ENCODE measurements at places on chromosomes 5 and 9.

- DNase-seq = no peak
Measured at GRCh38 chr5:62115014-62115413, 191.0 kb upstream of the KIF2A start.

DNA sequence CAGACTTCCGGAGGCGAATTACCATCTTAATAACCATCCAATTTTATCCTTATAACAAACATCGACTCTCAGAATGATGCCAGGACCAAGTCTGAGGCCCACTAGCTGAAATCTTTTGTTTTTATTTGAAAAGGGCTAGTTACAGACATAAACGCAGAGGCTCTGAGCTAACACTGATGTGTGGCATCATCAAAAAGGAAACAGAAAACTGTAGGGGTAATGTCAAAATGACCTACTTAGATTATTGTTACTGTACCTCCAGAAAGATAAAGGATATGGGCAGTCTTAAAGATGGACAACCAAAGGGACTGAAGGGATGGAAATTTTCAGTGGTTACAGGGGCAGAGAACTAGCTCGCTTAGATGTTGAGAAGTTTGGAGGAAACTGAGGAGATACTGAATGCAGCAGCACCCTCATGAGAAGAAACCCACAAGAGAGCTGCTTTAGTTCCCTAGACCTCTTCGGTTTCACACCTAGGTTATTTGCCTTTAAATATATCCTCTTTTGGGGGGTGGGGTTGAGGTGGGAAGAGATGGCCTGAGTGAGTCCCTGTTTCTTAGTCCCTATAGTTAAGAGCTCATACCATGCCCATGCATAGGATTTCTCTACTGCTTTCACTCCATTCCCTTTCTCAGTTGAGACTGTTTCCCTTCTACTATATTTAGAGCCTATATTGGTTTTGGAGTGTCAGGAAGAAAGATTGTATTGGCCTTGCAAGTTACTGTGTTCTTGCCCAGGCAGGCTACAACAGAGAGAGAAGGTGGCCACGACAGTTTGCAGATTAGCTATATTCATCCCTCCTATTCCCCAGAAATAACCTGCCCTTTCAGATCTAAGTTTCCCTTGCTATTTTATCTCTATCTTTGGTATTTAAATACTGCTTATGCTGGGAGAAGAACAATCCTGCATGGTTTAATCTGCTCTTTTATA lies 320.4 kb upstream of the EFNA5 start:
- no peak for DNase-seq

DNA sequence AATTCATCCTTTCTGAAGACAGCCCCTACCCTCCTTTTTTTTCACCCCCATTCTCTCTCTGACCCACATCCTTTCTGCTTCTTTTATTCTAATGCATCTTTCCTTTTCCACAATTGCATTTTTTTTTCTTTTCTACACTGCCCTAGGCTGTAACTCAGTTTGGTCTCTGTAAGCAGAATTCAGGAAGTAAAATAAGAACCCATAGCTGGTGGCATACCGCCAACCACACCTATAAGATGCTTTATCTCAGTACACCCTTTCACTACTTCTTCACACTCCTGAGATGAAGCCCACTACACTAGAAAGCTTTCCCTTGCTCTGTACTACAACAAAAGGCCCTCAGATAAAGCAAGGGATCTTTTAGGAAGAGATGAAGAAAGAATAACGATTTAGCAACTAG lies 16.1 kb upstream of the TSSK1B start:
- DNase-seq = no peak

DNA sequence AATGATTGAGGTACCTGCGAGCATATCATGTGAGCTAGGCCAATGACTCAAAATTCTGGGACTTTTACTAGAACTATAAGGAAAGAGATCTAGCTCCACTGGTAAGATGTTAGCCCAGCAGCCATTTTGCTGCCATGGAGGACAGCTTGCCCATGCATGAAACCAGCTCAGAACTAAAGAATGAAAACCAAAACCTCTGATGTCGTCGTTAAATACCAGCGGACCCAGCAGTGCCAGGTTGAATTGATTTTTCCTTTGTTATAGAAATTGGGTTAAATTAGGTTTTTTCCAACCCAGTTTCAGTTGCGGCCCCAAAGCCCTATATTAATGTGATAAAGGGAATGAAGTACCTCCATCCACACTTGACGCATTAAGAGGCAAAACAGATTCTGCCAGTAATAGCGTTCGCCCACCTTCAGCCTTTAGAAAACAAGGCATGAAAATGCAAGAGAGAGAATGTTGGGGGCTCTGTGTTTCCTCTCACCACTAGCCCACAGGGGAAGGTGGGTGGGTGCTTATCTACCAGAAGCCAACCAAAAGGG lies 5.5 kb upstream of the ITK start:
- no peak for DNase-seq

GRCh38 chr9:75089373-75089766 lies 1.1 kb downstream of the OSTF1 start:
- DNase-seq = no peak

DNA sequence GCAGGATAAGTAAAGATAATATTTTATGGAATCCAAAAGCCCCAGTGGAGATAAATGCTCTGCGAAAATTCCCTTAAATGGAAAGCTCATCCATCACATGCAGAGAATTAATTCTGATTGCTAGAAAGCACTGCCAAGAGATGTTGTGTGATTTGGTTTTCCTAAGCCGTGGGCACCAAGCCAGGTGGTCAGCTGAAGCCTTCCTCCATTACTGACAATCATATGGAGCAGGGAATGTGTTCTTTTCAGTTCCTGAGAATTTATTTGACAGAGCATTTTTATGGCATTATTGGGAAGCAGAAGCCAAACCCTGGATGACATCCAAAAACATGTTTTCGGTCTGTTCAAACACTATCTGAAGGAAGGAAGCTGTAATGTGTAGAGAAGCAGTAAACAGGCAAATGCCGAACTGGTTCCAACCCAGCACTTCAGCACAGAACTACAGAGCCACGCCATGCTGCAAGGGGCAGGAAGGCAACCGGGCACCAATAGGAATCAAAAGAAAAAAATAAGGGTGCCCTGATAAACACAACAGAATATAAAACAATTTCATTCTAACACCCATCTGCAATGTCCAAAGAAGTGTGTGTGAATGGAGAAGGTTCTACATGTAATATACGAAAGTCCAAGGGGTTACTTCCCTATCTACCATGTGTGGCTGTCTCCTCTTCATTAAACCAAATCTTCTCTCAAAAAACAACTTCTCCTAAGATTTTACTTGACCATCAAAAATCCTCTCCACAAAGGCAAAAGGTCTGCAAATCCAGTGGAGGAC lies 12.3 kb downstream of the ARSB start:
- DNase-seq = no peak

- DNase-seq = no peak
Measured at GRCh38 chr5:42840842-42841567, 29.3 kb upstream of the SELENOP start.

DNA sequence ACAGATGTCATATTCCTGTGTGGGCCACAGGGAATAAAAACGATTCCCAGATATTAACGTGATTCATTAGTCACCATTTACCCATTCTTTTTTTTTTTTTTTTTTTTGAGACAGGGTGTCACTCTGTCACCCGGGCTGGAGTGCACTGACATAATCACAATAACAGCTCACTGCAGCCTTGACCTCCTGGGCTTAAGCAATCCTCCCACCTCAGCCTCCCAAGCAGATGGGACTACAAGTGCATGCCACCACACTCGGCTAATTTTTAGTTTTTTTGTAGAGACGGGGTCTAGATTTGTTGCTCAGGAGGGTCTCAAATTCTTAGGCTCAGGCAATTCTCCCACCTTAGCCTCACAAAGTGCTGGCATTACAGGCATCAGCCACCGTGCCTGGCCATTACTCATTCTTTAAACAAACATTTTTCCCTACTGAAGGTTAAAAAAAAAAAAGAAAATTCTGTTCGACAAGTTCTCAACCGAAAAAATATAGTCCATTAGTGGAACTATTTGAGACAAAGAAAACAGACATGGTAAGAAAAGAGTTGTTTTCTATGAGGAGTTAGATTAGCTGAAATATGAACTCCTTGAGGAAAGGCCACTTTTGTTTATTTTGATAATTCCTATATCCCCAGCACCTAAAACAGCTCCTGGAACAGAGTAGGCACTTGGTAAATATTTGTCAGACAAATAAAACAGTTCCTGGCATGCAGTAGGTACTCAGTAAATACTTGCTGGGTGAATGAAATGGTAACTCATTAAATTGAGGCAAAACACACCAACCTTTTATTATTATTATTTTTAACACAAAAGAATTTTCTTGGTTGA lies 32.1 kb upstream of the PDCL start:
- DNase-seq = no peak

DNA sequence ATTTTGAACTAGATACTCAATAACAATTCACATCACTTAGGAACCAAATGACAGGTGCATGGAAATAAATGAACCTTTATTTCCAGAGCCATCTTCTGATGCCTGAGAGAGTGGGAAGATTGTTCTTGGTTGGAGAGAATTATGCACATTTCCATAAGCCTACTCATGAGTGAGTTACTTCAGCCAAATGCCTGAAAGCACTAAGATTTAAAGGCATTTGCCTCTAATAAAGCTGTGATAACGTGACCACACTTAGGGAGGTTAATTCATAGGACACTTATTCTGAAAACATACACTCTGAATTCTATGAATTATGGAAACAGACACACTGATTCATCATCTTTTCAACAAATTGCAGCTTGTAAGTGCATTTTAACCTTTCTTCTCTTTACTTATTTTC lies 40.0 kb downstream of the KCTD16 start:
- no peak for DNase-seq

GRCh38 chr9:36625006-36625615 lies 52.4 kb downstream of the MELK start:
- DNase-seq = no peak

- no peak for DNase-seq
Measured at GRCh38 chr9:2913026-2913425, 69.1 kb upstream of the PUM3 start.

GRCh38 chr9:129720865-129721545 lies 31.8 kb downstream of the PTGES start:
- DNase-seq = no peak

DNA sequence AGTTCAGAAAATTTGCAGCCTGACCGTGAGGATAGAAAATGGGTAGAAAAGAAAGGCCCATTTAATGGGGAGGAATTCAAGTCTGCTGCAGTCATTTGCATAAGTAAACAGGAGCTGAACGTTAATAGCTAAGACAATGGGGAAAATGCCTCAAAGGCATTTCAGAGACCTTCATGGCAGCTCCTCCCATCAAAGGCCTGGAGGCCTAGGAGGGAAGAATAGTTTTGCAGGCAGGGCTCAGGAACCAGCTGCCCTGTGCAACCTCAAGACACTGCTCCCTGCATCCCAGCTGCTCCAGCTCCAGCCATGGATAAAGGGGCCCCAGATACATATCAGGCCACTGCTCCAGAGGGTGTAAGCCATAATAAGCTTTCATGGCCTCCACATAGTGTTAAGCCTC lies 32.2 kb upstream of the CDH18 start:
- DNase-seq = no peak

DNA sequence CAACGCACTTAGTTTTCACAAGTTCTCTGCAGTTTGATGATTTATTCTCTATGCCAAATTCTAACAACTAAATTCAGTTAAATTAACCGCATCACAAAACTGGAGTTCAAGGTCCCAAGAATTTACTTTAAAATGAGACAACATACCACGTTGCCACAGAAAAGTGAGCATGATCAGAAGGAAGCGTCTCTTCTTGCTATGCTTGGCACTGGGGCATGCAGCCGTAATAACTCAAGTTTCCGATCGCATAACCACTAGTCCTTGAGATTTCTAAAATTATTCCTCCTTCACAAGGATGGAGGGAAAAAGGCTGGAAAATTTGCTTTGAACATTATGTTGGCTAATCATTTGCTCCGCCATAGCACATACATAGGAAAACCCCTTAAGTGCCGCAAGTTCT lies 13.9 kb downstream of the NFIB start:
- no peak for DNase-seq

GRCh38 chr9:98551511-98552286 lies 157.0 kb downstream of the GABBR2 start:
- no peak for DNase-seq

Data from Calu3 (cell line).